Heart left ventricle (tissue), 16 donors: ENCODE measurements at places on chromosomes 11 and 22. TPM values are rescaled to one million over a fixed set of nuclear protein-coding genes. Genes with fewer than 3 reads are reported as not detected.

RFPL3 gene
- not detected for total RNA-seq

GRCh38 chr11:44816761-44817160 lies 90.0 kb downstream of the TSPAN18 start:
- no peak for DNase-seq

GRCh38 chr11:337711-338110 lies 17.1 kb upstream of the IFITM3 start:
- DNase-seq = no peak

DNA sequence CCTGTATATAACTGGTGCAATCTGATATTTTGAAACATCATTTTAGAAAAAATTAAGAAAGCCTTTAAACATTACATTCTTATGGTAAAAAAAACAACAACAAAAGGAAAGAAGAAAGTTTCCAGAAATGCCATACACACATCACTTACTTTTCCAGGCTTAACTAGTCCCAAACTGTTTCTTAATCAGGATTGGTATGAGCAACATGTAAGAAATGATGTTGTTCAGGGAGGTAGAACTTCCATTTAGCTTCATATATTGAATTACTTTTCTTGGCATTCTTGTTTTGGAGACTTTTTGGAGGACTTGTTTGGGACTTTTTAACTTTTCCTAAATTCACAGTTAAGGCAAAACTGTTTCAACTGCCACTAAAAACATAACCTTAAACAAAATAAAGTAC lies 791.5 kb downstream of the METTL15 start:
- no peak for DNase-seq
